ENCODE measurements at places on chromosomes 1 and 21.

GRCh38 chr1:219109424-219110018, 64.2 kb upstream of the LYPLAL1 start:
- DNase-seq, result no peak

DNA sequence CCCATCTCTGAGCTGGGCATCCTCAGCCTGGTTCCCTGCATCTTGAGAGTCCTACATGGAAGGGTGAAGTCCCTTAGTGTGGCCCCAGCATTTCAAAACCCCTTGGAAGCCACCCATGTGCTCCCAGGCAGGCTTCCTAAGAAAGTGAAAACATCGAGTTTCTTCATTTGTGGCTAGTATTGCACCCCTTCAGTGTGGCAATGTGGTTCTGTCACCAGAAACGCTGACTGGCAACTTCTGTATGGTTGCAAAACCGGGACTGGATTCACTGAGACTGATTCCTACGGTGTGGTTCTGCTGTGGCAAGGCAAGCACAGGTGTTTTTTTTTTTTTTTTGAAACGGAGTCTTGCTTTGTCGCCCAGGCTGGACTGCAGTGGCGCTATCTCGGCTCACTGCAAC, 9.0 kb upstream of the IFNGR2 start:
- DNase-seq, result no peak

- DNase-seq, result no peak
Measured at GRCh38 chr1:41338820-41339219, 22.4 kb upstream of the FOXO6 start.

DNA sequence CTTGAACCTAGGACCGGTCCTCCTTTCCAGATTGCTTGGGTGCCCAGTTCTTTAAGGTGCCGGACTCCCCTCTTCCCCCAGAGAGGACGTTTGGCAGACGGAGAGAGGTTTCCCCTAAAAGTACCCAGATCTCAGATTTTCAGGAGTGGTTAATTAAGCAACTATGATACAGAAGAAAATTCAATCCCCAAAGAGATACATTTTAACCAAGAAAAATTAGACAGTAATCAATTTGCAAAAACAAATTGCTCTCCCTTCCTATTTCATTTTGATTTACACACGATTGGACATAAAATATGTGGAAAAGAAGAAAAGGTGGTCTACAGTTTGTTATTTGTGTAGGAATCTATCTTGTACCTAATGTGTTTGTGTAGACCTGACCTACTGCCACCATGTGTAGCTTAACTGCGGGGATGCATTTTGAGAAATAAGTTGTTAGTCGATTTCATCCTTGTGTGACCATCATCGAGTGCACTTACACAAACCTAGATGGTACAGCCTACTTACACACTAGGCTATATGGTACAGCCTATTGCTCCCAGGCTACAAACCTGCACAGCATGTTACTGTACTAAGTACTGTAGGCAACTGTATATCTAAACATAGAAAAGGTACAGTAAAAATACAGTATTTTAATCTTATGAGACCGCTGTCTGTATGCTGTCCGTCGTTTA, 755 bp downstream of the RPAP2 start:
- DNase-seq, result no peak

- DNase-seq, result no peak
Measured at GRCh38 chr21:28669321-28669720, 323.4 kb downstream of the LTN1 start.

Measured in activated CD8-positive, alpha-beta memory T cell treated with anti-CD3 and anti-CD28 coated beads, Interleukin-2, amount 50 U/mL, for 4 hours (primary cell).